T-cell (primary cell): ENCODE measurements at places on chromosomes 2 and 18.

- H3K27ac ChIP-seq = no peak overlapping the region
- DNase-seq = no peak
- no peaks in the 10 kb centered on the region for H3K36me3 ChIP-seq
- no peaks in the 10 kb centered on the region for H3K27me3 ChIP-seq
- H3K4me1 ChIP-seq = peaks cover 20% of the 10 kb centered on the region
Observed at GRCh38 chr18:74381621-74382295, 66.1 kb downstream of the C18orf63 start.

- H3K27ac ChIP-seq = no peak overlapping the region
- no peaks in the 10 kb centered on the region for H3K36me3 ChIP-seq
- no peak overlapping the region for H3K4me3 ChIP-seq
- DNase-seq = no peak
- no peaks in the 10 kb centered on the region for H3K27me3 ChIP-seq
Observed at GRCh38 chr18:8133032-8133431, 476.2 kb upstream of the RAB12 start.

DNA sequence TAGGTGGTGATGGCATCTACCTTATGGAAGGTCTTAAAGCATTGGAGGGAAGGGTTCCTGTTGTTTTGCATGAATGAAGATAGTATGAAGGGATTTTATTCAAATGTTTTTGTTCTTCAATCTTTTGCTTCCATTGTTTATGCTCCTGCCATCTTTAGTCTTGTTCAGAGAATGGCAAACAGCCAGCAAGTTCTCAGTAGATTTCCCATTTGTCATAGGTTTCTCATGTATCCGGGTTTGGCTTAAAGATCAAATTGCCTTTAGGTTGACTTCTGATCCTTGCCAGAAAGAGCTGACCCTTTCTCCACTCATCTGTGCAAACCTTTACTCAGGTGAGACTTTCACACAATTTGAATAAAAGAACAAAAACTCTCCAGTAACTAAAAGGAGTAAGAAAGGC, 44.2 kb upstream of the STAT4 start:
- H3K4me3 ChIP-seq = no peak overlapping the region
- H3K27ac ChIP-seq = peak overlapping the region; percentile 72
- no peaks in the 10 kb centered on the region for H3K27me3 ChIP-seq
- peaks cover 21% of the 10 kb centered on the region for H3K4me1 ChIP-seq

- H3K4me1 ChIP-seq = no peaks in the 10 kb centered on the region
- H3K27ac ChIP-seq = no peak overlapping the region
- DNase-seq = no peak
- H3K4me3 ChIP-seq = no peak overlapping the region
- H3K36me3 ChIP-seq = no peaks in the 10 kb centered on the region
Observed at GRCh38 chr18:67134911-67135310, 381.6 kb downstream of the DSEL start.

DNA sequence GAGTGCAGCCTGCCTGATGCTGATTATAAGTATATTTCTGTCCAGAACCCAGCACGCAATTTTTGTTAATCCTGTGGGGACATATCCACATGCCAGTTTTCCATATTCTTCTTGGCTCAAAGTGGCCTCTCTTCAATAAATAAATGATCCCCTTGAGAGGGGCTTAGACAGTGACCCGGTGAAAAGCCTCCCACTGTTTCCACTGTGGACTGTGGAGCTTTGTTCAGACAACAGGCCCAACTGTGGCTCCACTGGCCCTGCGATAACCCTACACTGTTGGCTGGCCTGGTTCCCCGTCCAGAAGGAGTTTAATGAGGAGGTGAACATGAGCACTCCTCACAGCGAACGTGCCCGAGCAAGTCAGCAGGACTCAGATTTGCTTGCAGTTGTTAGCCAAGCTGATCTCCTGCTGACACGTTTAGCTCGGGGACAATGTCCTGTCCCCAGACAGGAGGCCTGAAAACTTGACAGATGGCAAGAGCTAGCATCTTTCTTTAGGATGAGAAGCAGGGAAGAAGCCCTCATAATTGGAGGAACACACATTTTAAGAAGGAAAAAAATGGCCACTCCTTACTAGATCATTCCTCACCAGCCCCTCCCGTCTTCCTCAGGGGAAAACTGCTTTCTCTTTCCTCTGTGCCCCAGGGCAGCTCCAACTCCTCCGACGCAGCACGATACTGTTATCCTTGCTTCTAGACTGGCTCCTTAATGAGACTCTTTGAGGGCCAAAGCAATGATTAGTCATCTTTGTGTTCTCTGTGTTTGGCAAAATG, 20.0 kb upstream of the MTCL1 start:
- no peaks in the 10 kb centered on the region for H3K36me3 ChIP-seq
- H3K27ac ChIP-seq = no peak overlapping the region

GRCh38 chr2:219527076-219527394, 12.8 kb downstream of the ASIC4 start:
- DNase-seq = no peak
- no peaks in the 10 kb centered on the region for H3K4me1 ChIP-seq
- no peak overlapping the region for H3K27ac ChIP-seq
- no peak overlapping the region for H3K4me3 ChIP-seq

DNA sequence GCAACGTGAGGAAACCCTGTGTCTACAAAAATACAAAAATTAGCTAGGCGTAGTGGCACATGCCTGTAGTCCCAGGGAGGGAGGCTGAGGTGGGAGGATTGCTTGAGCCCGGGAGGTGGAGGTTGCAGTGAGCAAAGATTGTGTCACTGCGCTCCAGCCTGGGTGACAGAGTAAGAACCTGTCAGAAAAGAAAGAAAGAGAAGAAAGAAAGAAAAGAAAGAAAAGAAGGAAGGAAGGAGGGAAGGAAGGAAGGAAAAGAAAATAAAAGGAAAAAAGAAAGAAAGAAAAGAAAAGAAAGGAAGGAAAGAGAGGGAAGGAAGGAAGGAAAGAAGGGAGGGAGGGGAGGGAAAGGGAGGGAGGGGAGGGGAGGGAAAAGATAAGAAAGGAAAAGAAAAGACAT, 89.9 kb upstream of the HPCAL1 start:
- DNase-seq = no peak
- no peak overlapping the region for H3K4me3 ChIP-seq
- H3K4me1 ChIP-seq = no peaks in the 10 kb centered on the region
- no peaks in the 10 kb centered on the region for H3K27me3 ChIP-seq

GRCh38 chr18:34592961-34593382, 117.1 kb upstream of the DTNA start:
- no peaks in the 10 kb centered on the region for H3K4me1 ChIP-seq
- H3K36me3 ChIP-seq = no peaks in the 10 kb centered on the region
- no peak for DNase-seq
- peaks cover 2% of the 10 kb centered on the region for H3K27me3 ChIP-seq
- H3K27ac ChIP-seq = no peak overlapping the region
- no peak overlapping the region for H3K4me3 ChIP-seq

- DNase-seq = no peak
- H3K36me3 ChIP-seq = no peaks in the 10 kb centered on the region
- no peak overlapping the region for H3K27ac ChIP-seq
- peaks cover 58% of the 10 kb centered on the region for H3K4me1 ChIP-seq
Observed at GRCh38 chr18:57438743-57439608, 3.8 kb downstream of the ONECUT2 start.

DNA sequence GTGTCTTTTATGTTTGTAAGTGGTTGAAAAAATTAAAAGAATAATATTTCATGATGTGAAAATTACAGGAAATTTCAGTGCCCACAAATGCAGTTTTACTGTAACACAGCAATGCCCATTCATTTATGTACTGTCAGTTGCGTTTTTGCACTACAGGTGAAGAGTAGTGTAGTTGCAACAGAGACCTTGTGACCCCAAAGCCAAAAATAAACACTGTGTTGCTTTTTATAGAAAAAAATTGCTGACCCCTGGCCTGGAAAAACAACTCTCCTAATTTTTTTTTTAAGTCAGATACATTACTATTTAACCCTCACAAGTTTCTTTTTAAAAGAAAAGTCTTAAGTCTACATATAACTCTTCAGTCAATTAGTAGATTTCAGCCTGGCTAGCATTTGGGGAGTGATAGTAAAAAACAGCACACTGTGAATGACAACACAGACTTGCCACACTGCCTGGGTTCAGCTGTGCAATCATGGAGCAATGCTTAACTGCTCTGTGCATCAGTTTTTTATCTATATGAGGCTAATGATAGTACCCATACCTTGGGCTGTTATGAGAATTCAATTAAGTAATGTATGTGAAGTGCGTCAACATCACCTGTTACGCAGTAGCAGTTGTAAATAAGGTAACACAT, 8.1 kb downstream of the KLHL14 start:
- H3K4me1 ChIP-seq = no peaks in the 10 kb centered on the region
- H3K27me3 ChIP-seq = peaks cover 9% of the 10 kb centered on the region
- no peak for DNase-seq
- no peaks in the 10 kb centered on the region for H3K36me3 ChIP-seq
- H3K27ac ChIP-seq = no peak overlapping the region

GRCh38 chr18:3269241-3269913, 7.4 kb downstream of the MYL12B start:
- DNase-seq = no peak
- no peak overlapping the region for H3K4me3 ChIP-seq
- peak overlapping the region; percentile 11 for H3K27ac ChIP-seq
- H3K27me3 ChIP-seq = no peaks in the 10 kb centered on the region
- no peaks in the 10 kb centered on the region for H3K36me3 ChIP-seq

- H3K27ac ChIP-seq = no peak overlapping the region
- no peak for DNase-seq
Observed at GRCh38 chr18:75291460-75291859, 80.9 kb downstream of the TSHZ1 start.

DNA sequence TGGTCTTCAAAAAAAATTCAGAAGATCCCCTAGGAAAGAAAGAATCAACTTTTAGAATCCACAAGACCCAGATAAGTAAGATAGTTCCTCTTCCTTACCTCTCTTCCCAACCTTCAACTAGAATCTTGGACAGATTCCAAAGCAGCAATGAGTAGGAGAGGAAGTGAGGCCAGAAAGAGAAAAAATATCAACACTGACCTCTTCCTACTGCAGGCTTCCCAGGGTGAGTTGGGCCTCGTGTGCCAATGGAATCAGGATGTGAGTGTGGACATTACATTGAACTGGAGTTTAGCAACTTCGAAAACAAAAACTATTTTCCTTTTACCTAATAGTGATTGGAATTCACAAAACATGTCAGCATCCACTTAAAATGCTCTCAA, 102.5 kb upstream of the PIEZO2 start:
- H3K4me1 ChIP-seq = no peaks in the 10 kb centered on the region
- H3K27ac ChIP-seq = no peak overlapping the region
- H3K4me3 ChIP-seq = no peak overlapping the region
- no peaks in the 10 kb centered on the region for H3K27me3 ChIP-seq
- no peaks in the 10 kb centered on the region for H3K36me3 ChIP-seq

DNA sequence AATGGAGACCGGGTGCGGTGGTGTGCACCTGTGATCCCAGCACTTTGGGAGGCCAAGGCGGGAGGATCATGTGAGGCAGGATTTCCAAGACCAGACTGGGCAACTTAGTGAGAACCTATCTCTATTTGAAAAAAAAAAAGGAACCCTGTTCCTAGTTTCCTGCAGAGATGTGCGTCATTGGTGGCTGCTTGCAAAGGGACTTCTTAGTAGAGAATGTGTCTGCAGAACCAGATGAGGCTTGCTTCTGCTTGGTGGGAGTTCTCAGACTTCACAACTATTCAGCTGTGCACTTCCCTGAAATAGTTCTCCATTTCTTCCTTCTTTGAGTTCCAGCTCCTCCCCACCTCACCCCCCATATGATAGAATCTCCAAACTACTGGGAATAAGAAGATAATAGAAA, 22.3 kb downstream of the ZCCHC2 start:
- H3K27me3 ChIP-seq = no peaks in the 10 kb centered on the region
- H3K36me3 ChIP-seq = peaks cover 17% of the 10 kb centered on the region
- H3K27ac ChIP-seq = no peak overlapping the region

DNA sequence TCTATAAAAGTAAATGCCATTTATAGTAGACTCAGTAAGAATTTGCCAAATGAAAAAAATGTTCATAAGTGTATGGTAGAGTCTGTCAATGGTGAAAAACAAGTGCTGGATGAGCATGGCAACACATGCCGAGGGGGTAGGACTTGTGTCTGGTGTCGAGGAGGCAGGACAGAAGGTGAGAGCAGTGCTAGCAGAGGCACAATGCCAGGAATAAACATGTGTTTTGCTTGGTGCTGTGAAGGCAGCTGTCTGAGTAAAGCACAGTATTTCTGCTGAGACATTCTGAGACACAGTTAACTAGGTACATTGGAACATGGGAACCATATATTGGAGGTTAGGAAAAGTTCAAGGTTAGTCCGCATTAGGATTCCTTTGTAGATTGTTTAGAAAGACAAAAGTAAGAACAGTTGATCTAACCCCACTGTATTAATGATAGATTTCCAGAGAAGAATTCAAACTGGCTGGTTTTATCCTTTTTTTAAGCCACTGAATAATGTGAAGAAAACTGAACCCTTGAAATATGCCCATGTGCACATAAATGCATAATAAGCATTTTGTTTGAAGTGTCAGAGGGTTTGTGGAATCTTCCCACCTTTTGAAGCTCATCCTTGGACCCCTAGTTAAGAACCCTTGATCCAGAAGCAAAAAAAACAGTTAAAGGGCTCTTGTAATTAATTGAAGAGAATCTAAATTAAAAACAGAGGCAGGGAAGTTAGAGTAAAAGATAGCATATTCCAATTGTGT, 7.1 kb downstream of the RBM45 start:
- peaks cover 37% of the 10 kb centered on the region for H3K36me3 ChIP-seq
- H3K4me3 ChIP-seq = no peak overlapping the region

- H3K27ac ChIP-seq = no peak overlapping the region
- no peaks in the 10 kb centered on the region for H3K4me1 ChIP-seq
- DNase-seq = no peak
- no peaks in the 10 kb centered on the region for H3K27me3 ChIP-seq
- no peak overlapping the region for H3K4me3 ChIP-seq
Observed at GRCh38 chr2:174760845-174761473, 3.3 kb downstream of the CHRNA1 start.

DNA sequence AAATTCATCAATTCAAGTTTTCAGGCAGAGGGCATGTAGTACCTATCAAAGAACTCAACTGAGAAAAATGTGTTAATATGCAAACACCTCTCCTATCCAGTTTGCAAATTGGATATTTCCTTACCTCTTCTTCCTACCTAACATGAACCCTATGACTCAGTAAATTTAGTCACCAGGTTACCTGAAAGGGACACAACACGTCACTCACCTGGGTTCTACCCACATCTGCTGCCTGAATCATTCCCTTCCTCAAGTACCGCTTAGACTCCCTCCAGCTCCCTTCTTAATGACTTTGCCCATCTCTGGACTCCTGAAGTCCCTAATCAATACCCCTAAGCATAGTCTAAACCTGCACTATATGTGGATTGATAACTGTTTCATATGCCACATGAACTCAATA, 10.4 kb downstream of the ANKRD44 start:
- H3K27ac ChIP-seq = peak overlapping the region; percentile 79
- no peaks in the 10 kb centered on the region for H3K36me3 ChIP-seq
- H3K27me3 ChIP-seq = no peaks in the 10 kb centered on the region
